ENCODE measurements at places on chromosomes 12 and 14. TPM values are rescaled to one million over a fixed set of nuclear protein-coding genes. Genes with fewer than 3 reads are reported as not detected.

DNA sequence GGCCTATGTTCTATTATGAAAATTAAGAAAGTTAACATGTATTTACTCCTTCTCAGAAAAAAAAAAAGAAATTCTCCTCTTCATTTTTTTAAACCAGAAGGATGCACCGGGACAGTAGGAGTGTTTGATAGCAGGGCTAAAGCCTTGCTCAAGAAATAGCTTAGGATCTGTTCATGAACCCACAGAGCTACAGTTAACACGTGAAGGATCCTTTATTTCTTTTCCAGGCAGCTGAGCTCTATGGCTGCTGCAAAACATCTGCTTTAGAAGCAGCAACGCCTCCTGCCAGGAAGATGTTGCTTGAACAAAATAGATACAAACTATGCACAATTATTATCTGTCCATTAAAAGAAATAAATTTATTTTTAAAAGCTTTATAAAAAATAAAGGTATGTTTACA is 254.8 kb downstream of the PRKD1 start:
- no peak overlapping the region for H3K27ac ChIP-seq
- H3K4me1 ChIP-seq, result no peaks in the 10 kb centered on the region
- H3K36me3 ChIP-seq, result no peaks in the 10 kb centered on the region
- no peaks in the 10 kb centered on the region for H3K27me3 ChIP-seq
- DNase-seq, result no peak
- H3K4me3 ChIP-seq, result no peak overlapping the region

IFNG-AS1 gene
- total RNA-seq, result not detected

GRCh38 chr12:442235-442884 is 17.4 kb upstream of the B4GALNT3 start:
- DNase-seq, result no peak
- H3K36me3 ChIP-seq, result peaks cover 16% of the 10 kb centered on the region
- H3K4me1 ChIP-seq, result no peaks in the 10 kb centered on the region
- no peak overlapping the region for H3K27ac ChIP-seq

MMP14 gene
- 1.8 TPM for total RNA-seq

- no peak overlapping the region for H3K4me3 ChIP-seq
- no peaks in the 10 kb centered on the region for H3K27me3 ChIP-seq
- H3K4me1 ChIP-seq, result no peaks in the 10 kb centered on the region
- no peaks in the 10 kb centered on the region for H3K36me3 ChIP-seq
These were observed 161.8 kb upstream of the IGF1 start for GRCh38 chr12:102642199-102642598.

CD163L1 gene
- total RNA-seq, result not detected

ABCB9 gene
- total RNA-seq, result 3.6 TPM

GPRC5D gene
- total RNA-seq, result not detected

Measured in activated naive CD8-positive, alpha-beta T cell treated with anti-CD3 and anti-CD28 coated beads for 36 hours (primary cell).